ENCODE measurements at places on chromosomes 7 and 10. TPM values are rescaled to one million over a fixed set of nuclear protein-coding genes. Genes with fewer than 3 reads are reported as not detected.

Gene SPDYE5
- not detected for total RNA-seq

Gene LIPN
- not detected for total RNA-seq

Gene OR2A42
- not detected for total RNA-seq

Gene CPA1
- not detected for total RNA-seq

Gene IL2RA
- total RNA-seq: not detected
